ENCODE measurements at places on chromosomes 5 and 9.

- DNase-seq: no peak
These were observed 226.3 kb upstream of the ZNF608 start for GRCh38 chr5:124972703-124973102.

DNA sequence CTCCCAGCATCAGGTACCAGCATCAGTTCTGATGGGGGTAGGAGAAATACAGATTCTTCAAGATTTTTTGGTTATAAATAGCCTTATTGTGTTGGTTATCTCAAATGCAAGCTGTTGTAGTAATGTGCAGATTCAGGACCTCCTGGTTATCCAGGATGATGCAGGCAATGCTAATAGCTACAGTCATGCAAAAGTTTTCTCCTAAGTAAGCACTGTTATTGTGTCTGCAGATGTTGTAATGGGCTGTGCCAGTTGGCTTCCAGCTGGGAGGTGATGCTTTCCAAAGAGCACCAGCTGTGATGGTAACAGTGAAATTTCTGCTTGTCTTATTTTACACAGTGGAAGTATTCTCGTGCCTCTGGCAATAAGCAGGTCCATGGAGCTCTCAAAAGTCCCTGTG is 719.2 kb upstream of the CTNND2 start:
- DNase-seq: no peak

- no peak for DNase-seq
These were observed 145.0 kb upstream of the PCA3 start for GRCh38 chr9:76619197-76619596.

DNA sequence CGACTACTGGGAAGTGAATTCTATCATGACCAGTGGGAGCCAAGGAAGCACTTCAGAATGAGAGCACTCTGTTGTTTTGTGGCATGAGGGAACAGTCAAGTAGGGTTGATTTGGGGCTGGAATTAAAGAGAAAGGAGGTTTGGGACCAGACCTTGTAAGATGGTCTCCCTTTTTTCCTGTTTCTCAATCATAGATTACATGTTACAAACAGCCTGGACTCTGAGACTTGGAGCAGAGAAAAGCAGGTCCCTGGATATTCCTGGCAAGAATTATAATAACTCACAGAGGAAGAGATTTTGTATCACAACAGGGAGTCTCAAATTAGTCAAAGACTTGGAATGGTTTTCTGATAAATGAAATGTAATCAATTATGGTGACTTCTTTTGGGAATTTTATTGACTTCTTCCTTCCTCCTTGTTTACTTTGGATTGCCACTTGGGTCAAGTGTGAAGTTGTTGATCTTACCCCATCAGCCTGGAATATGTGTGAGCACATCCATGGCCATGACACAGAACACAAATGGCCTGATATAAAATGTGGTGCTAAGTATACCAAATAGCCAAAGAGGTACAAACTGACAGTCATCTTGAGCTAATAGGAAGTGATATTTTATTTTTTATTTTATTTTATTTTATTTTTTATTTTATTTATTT is 131.0 kb upstream of the OSMR start:
- DNase-seq: no peak

- DNase-seq: no peak
These were observed 835.7 kb downstream of the MAT2B start for GRCh38 chr5:164341056-164341619.

GRCh38 chr5:31059889-31060288 is 133.6 kb upstream of the CDH6 start:
- DNase-seq: no peak

GRCh38 chr9:110099236-110100095 is 108.5 kb downstream of the C9orf152 start:
- DNase-seq: no peak

DNA sequence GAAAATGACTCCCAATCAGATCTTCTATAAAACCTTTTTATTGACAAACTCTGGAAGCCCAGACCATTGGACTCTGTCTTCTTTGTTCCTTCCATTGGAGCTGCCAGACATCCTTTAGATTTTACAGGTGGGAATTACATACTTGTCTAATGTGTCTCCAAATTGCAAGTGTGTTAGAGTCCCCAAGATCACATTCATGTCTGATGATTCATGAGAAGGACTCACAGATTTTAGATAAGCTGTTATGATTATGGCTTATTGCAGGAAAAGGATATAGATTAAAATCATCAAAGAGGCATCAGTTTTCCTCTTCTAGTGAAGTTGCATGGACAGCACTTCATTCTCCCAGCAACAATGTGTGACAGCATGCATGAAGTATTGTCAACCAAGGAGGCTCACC is 70.4 kb downstream of the MUSK start:
- no peak for DNase-seq

- DNase-seq: no peak
These were observed 485 bp upstream of the HABP4 start for GRCh38 chr9:96449523-96449844.

Data from endothelial cell (in vitro differentiated cells).